ENCODE measurements at places on chromosomes 7 and 10.

DNA sequence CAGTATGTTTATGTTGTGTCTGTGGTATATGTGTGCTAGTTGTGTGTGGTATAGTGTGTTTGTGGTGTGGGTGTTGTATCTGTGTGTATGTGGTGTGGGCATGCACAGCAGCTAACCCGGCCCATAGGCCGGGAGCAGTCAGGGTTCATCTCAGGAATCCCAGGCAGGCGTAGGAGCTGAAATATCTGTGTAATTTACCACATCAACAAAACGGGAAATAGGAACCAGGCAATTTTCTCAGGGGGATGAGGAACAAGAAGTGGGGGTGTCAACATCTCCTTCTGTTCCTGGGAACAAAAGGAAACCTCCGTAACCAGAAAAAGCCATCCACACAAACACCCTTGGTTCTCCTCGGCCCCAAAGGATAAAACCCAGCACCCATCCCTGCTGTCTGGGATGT lies 24.5 kb upstream of the ZNF488 start:
- no peak for DNase-seq

DNA sequence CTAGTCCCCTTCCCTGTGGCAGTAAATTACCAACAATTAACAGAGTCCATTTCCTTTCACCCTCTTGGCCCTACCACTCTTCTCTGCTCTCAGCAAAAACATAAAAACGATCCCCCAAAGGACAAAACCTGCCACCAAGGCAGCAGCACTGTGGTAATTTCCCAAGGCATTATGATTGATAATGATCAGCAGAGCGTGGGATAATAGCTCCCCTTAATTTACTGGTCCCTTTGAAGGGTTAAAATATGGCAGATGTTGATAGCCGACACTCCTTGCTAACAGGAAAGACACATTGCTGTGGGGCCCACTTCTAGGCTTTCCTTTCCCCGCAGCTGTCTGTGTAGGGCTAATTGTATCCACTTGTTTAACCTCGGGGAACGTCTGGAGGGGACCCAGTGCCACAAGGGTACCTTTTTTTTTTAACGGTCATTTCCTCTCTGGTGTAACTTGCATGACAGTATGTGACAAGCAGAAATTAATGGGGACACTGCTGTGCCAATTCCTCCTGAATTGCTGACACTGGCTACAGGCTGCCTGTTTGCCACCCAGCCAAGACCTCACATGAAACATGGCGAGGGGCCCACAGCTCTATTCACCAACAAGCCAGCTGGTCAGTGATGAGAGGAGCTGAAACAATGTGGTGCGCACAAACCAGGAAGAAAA lies 81.3 kb downstream of the CDK6 start:
- peak; percentile 87 for DNase-seq

- no peak for DNase-seq
These were observed 362.8 kb downstream of the PHF14 start for GRCh38 chr7:11336432-11336831.

DNA sequence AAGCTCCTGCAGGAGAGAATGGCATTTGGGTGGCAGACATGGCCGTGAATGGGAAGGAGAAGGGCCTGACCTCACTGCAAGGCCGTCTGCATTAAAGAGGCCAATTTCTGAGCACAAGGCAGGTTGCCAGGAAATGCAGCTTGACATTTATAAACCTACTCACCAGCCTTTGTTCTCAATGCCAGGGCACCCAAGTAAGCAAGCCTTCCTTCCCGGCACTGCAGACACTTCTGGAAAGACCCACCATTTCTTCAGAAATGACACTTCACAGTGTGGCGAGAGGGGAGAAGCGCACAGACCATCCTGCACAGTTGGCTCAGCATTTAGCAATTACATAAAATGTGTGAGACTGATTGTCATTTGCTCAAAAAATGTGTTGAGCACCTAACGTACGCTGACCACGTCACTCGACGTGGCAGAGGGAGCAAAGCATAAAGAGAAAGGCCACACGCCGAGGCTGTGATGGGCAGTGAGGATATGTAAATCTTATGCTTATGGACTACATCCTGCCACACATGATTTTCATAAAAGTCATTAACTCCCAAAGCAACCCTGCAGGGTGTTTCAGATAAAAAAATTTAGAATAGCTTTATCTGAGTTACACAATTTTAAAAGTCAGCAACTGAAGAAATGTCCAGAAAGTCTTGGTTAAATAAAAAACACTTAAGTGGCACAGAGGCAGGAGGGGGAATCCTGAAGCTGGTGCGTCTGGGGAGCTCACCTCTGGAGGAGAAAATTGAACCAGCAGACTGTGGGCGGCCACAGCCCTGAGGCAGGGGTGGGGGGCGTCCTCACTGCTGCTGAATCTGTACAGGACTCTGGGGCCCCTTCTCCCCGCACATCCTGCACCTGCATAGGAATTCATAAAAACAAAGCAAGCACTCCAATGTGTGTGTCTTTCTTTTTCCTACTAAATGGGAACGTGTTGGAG lies 543.8 kb downstream of the PTPRN2 start:
- no peak for DNase-seq

DNA sequence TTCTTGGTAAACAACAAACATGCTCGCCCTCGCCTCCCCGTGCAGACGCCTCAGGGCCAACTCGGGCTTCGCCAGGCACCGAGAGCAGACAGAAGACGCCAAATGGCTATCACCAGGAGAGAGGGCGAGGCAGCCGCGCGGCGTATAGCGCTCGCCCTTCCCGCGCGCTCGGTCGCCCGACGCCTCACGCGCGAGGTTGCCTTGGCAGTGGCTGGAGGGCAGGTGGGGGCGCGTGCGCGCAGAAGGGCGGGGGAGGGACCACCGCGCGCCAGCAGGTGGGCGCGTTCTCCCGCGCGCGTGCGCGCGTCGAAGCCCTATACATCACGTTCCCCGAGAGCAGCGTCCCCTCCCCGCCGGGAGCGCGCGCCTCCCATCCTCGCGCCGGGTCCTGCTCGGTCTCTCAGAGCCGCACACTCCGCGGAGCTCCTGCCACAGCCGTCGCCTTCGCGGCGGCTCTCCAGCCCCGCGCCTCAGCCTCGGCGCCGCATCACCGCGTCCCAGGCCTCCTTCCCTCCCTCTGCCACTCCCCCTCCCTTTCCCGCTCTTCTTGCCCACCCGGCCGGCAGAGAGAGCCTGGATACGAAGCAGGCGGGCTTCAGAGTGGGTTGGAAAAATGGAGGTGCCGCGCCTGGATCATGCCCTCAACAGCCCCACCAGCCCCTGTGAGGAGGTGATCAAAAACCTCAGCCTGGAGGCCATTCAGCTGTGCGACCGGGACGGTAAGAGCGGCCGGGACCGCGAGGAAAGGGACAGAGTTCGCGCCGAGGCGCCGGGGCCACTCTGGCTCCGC lies at the start of gene PHYHIPL:
TSS of gene PHYHIPL (plus strand) at position 403 of the 790 bp plus-strand sequence. CDS start at position 614, 211 bp downstream.
- DNase-seq: peak; percentile 86

DNA sequence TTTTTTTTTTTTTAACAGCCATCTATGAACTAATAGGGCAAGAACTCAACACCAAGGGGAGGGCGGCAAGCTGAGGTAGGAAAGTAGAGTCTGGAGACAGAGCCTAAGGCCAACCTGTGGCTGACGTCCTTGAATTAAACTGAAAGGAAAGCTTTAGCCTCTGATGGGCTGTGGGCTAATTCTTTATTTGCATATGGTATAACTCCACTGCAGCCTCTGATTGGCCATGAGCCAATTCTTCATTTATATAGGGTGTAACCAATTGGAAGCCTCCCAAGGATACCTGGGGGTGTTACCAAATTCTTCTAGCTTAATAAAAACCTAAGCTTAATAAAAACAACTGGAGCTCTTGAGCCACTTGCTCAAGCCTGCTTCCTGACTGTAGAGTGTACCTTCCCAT lies 10.3 kb downstream of the TYW1 start:
- DNase-seq: no peak

GRCh38 chr7:30389791-30390190 lies 88.8 kb downstream of the NOD1 start:
- DNase-seq: no peak

DNA sequence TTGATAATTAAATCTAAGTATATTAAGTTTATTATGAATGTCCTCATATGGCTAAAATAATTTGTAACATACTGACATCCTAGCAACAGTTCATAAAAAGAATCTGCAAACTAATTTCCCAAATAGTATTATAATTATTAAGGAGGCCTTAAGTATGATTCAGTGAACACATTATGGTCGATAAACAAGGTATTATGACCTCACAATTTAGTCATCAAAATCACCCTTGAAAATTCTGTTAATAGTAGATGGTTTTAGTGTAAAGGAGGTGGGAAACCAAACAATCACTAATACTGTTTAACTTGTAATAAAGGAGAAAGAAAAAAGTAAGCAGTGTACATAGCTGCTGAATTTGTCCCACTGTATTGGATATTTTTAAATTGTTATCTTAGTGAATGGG lies 2.1 kb downstream of the ETV1 start:
- no peak for DNase-seq

- no peak for DNase-seq
These were observed 66.2 kb downstream of the CTBP2 start for GRCh38 chr10:125093974-125094705.

- DNase-seq: no peak
These were observed 28.8 kb downstream of the MIOS start for GRCh38 chr7:7595451-7595850.

GRCh38 chr10:62155054-62155680 lies 113.5 kb downstream of the RTKN2 start:
- DNase-seq: no peak

- peak; percentile 36 for DNase-seq
These were observed 348.2 kb downstream of the PTPRN2 start for GRCh38 chr7:158239290-158239981.

- peak; percentile 57 for DNase-seq
These were observed 534.8 kb downstream of the AUTS2 start for GRCh38 chr7:70132852-70133690.

DNA sequence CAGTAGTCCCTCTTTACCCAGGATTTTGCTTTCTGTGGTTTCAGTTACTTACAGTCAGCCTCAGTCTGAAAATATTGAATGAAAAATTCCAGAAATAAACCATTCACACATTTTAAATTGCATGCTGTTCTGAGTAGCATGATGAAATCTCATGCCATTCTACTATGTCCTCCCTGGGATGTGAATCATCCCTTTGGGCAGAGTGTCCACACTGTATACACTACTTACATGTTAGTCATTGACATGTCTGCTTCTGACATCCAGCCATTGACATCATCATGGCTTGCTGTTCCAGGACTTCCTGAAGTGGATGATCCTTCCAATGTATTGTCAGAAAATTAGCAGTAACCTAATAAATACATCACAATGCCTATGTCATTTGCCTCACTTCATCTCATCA lies 34.6 kb upstream of the MALRD1 start:
- DNase-seq: no peak
